ENCODE measurements at places on chromosomes 12 and 14.
A peak's percentile ranks its signal among the peaks of the same experiment; 100 is the strongest.

DNA sequence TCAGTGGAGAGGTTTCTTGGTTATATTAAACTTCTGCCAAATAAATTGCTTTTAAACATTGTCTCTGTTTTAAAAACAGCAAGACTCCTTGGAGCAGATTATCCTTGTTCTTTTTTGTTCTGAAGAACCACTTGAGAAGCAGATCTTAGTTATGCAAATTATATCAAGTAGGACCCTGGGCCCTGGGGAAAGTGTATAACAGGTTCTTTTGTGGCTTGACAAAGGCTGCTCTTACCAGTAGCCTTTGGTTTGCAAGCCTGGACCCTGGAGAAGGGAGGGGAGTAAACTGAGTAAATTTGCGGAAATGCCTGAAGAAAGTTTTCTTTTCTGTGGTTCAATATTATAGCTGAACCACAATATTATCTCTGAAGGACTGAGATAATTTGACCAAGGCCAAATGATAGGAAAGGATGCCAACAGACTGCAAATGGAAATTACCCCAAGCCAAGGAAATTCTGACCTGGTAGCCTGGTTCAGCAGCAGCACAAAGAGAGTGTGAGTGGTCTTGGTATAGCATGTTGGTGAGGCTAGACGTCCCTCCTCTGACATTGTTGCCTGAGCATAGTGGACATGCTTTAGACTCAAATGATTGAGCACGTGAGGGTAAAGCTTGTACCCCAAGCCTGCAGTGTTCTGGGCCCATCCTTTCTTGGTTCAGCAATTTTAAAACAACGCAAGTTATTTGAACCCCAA, 30.4 kb upstream of the SIX1 start:
- no peak for DNase-seq

DNA sequence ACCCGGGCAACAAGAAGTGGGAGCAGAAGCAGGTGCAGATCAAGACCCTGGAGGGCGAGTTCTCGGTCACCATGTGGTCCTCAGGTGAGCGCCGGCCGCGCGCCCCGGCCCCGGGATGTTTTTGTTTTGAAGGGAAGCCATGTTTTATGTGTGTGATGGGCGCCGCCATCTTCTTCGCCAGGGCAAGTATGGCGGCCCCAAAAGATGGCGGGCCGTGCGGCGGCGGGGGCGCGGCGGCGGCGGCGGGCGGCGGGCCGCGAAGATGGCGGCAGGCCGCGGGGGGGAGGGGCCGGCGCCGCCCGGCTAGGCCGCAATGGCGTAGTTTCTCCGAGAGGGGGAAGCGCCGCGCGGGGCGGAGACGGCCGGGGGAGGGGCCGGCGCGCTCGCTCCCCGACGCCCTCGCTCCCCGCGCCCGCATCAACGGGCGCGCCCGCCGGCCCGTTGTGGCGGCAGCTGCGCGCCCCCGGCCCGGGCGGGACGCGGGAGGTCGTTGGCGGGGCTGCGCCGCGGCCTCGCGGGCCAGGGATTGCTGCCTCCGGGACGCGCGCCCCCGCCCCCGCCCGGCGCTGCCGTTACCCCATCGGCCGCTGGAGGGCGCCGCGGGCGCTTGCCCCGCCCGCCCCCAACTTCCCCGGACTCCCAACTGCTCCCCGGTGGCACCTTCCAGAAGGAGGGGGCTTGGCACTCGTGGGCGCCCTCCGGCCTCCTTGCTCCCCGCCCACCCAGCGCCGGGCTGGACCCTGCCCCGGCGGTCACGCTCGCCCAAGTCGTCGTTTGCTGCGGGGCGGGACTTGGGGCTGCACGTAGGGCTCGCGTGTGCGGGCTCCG, 1.1 kb downstream of the YY1 start:
- peak; percentile 90 for DNase-seq

DNA sequence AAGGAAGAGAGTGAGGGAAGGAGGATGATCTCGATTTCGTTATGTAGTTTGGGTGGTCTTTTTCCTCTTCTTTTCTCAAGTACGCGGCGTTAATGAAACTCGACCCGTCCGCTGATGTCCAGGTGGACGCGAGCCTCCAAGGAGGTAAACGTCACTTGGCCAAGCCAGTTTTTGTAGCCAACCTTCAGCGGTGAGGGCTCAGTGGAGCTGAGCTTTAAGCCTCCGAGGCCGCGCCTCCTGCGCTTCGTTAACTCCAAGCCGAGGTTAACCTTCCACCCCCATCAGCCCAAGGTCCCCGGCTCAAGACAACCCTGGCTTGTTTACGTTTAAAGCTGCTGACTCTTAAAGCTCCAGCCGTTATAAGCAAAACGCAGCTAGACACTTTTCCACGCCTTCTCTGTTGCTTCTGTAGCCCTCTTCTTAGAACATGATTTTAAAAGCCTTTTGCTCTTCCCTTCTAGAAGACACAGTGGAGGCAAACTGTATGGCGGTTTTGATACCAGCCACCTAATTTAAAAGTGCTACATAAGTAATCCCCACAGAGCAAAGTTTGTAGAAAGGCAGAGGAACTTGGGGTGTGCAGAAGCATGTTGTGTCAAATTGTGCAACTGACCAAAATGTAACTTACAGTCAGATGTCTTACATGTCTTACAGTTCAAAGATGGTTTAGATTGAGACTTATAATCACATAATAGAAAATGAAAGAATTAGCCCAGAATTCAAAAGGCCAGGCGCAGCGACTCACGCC, 923 bp upstream of the ITPR2 start:
- peak; percentile 37 for DNase-seq

GRCh38 chr14:100285913-100286400, 20.3 kb downstream of the SLC25A29 start:
- DNase-seq: no peak

DNA sequence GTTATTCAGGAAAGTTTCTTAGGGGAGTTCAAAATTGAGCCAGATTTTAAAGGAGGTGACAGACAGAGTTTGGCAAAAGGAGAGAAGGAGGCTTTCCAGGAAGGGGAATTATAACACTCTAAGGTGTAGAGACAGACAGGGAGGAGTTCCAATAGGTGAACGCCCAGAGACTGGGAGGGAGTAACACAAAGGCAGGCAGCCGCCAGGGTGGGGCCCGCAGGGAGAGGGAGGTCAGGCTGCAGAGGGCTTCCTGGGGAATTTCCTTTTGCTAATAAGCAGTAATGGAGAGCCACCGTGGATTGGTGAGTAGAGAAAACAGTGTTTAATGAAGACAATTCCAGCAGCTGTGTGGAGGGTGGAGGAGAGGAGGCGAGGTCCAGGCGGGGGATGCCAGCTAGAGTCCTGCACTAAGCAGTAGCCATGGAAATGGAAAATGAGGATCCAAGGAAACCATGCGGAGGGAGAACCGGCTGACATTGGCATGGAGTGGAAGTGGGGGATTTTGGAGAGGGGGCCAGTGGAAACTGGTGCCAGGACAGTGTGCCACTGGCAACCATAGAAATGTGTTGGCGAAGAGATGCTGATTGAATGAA, 22.2 kb downstream of the GRIN2B start:
- DNase-seq: no peak

DNA sequence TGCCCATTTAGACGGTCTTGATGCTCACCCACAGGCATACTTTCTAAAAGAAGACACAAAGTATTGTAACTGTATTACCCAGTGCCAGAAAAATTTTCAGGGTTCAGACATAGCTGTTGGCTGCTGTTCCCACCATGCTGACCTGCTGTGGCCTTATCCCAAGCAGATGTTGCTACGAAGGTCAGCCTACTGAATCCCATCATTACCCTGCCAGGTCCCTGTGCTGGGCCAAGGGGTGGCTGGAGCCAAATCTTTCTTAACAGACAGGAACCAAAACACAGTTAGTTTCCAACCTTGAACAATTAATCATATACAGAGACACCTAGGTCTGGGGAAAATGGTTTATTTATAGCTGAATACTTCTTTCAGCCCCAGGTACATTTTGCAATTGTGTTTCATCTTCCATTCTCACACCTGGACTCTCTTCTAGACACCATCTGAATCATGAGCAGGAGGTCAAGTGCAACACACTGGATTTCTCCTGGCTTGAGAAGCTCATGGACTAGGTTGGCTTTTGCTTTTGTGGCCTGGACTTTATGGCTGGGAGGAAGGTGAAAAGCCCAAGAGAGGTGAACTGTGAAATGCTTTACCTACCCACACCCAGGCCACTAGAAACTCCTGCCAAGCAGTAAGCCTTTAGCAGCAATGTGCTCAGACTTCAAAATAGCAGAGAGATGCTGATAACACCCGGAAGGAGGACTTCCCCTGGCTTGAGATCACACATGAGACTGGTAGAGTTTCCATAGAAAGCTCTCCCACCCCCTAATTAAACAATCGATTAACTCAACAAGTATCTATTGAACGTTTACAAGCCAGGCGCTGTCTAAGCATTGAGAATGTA, 150.1 kb downstream of the SUDS3 start:
- no peak for DNase-seq
